Breast epithelium (tissue), 4 donors: ENCODE measurements at places on chromosomes 16 and 17.

DNA sequence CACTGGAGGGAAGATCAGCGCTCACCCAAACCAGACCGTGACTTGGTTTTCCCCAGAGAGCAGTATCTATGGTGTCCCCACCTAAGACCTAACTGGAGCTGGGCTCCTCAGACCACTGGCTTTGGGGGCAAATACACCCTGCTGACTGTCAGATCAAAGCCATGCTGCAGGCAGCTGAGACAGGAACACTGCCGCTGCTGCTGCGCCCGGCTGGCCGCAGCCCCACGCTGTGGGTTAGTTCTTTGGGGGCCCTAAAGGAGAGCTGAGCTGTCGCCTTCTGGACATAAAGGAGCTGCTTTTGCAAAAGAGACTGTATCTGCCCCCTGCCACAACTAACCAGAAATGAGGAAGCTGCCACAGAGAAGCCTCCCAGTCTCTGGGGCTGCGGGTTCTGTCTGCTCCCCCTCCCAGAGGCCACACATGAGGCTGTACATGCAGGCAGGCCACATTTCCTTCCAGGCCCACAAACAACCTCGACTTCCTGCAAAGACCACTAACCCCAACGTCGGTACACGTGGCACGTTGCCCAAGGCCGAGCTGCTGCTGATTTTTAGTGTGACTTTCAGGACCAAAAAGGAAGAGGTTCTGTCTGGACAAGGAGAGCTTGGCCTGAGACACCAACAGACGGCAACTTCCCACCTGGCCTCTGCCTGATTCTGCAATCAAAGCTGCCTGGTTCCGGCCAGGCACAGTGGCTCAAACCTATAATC, 18.2 kb upstream of the ABR start:
- no peaks in the 10 kb centered on the region for H3K27me3 ChIP-seq
- H3K4me3 ChIP-seq = no peak overlapping the region
- H3K27ac ChIP-seq = peak overlapping the region; percentile 88
- H3K4me1 ChIP-seq = no peaks in the 10 kb centered on the region

- H3K4me3 ChIP-seq = no peak overlapping the region
- no peaks in the 10 kb centered on the region for H3K27me3 ChIP-seq
- peaks cover 8% of the 10 kb centered on the region for H3K36me3 ChIP-seq
- H3K27ac ChIP-seq = peak overlapping the region; percentile 74
- DNase-seq = no peak
- peaks cover 8% of the 10 kb centered on the region for H3K4me1 ChIP-seq
These were observed 10.3 kb downstream of the PHB1 start for GRCh38 chr17:49404361-49404760.

- no peak for DNase-seq
- peak overlapping the region; percentile 68 for H3K4me3 ChIP-seq
- peak overlapping the region; percentile 13 for H3K27ac ChIP-seq
- H3K4me1 ChIP-seq = no peaks in the 10 kb centered on the region
- no peaks in the 10 kb centered on the region for H3K36me3 ChIP-seq
These were observed 29.3 kb downstream of the ACTG1 start for GRCh38 chr17:81483085-81483861.

DNA sequence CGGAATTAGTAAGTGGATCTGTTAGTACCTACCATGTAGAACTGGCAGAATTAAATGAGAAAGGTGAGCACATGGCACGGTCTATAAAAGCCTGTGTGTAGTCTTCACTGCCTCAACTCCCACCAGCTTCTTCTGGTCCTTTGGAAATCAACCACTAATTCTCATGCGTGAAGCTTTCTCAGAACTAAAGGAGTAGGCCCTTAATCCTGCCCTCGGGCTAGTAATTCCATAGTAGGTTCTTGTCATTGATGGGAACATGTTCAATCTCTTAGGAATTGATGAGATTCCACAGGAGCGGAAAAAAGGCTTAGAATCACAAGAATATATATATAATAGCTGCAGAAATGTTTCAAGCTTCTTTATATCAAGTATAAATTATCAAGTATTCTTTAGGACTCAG, 21.7 kb downstream of the CDR2 start:
- no peaks in the 10 kb centered on the region for H3K27me3 ChIP-seq
- H3K4me3 ChIP-seq = no peak overlapping the region
- DNase-seq = no peak
- H3K27ac ChIP-seq = no peak overlapping the region
- no peaks in the 10 kb centered on the region for H3K4me1 ChIP-seq

DNA sequence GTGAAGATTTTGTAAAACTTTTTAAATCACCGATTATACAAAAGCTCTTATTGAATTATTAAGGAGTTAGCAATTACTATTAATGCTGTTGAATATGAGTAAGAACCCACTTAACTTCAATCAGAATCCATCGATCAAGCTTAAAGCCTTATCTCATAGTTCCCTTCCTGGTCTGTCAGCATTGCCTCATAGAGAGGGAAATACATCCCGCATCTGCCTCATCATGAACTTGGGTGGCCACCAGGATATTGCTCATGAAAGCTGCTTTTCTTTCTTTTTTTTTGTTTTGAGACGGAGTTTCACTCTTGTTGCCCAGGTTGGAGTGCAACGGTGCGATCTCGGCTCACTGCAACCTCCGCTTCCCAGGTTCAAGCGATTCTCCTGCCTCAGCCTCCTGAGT, 66.7 kb downstream of the PIGL start:
- no peak overlapping the region for H3K27ac ChIP-seq
- H3K27me3 ChIP-seq = no peaks in the 10 kb centered on the region
- H3K4me1 ChIP-seq = no peaks in the 10 kb centered on the region
- H3K4me3 ChIP-seq = no peak overlapping the region
- no peak for DNase-seq

- H3K27me3 ChIP-seq = peaks cover 58% of the 10 kb centered on the region
- no peaks in the 10 kb centered on the region for H3K36me3 ChIP-seq
- H3K4me3 ChIP-seq = no peak overlapping the region
- H3K4me1 ChIP-seq = no peaks in the 10 kb centered on the region
- H3K27ac ChIP-seq = no peak overlapping the region
These were observed 170.0 kb downstream of the ENGASE start for GRCh38 chr17:79244665-79245064.

- H3K4me3 ChIP-seq = no peak overlapping the region
- H3K27me3 ChIP-seq = no peaks in the 10 kb centered on the region
- DNase-seq = no peak
- no peaks in the 10 kb centered on the region for H3K4me1 ChIP-seq
These were observed 40.0 kb downstream of the IL21R start for GRCh38 chr16:27441998-27442397.

- peak overlapping the region; percentile 81 for H3K4me3 ChIP-seq
- H3K36me3 ChIP-seq = no peaks in the 10 kb centered on the region
These were observed 577 bp upstream of the HS3ST2 start for GRCh38 chr16:22813223-22813947.

GRCh38 chr17:17361543-17361866, 58.3 kb downstream of the NT5M start:
- H3K27ac ChIP-seq = peak overlapping the region; percentile 64
- H3K4me1 ChIP-seq = no peaks in the 10 kb centered on the region
- H3K36me3 ChIP-seq = no peaks in the 10 kb centered on the region
- no peak overlapping the region for H3K4me3 ChIP-seq
- no peaks in the 10 kb centered on the region for H3K27me3 ChIP-seq

DNA sequence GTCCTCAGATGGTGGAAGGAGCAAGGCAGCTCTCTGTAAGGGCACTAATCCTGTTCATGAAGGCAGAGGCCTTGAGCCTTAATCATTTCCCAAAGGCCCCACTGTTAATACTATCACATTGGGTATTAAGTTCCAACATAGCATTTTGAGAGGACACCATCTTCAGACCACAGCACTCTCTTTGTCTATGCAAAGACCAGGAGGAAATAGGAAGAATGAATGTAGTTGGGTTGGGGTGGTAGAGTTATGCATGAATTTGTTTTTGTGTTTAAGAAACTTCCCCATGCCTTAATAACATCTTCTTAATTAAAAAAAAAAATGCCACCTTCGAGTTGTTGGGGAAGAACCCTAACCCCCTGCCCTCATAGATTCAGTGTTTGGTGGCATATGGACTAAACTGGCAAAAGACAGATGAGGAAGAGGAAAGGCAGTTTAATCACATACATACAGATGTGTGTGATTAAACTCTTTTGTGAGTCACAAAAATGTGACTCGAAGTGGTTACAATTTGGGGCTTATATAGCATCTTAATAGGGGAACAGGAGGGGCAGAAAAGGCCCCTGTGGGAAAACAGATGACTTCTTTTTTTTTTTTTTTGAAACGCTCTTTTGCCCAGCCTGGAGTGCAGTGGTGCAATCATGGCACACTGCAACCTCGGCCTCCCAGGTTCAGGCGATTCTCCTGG, 35.0 kb upstream of the SLC5A10 start:
- H3K27me3 ChIP-seq = no peaks in the 10 kb centered on the region
- no peak overlapping the region for H3K27ac ChIP-seq
- no peaks in the 10 kb centered on the region for H3K36me3 ChIP-seq
- no peak for DNase-seq
- H3K4me3 ChIP-seq = no peak overlapping the region
- H3K4me1 ChIP-seq = no peaks in the 10 kb centered on the region

- no peak for DNase-seq
- H3K4me3 ChIP-seq = no peak overlapping the region
- H3K27ac ChIP-seq = no peak overlapping the region
- H3K4me1 ChIP-seq = peaks cover 8% of the 10 kb centered on the region
These were observed 42.1 kb downstream of the SRCIN1 start for GRCh38 chr17:38563362-38564253.

DNA sequence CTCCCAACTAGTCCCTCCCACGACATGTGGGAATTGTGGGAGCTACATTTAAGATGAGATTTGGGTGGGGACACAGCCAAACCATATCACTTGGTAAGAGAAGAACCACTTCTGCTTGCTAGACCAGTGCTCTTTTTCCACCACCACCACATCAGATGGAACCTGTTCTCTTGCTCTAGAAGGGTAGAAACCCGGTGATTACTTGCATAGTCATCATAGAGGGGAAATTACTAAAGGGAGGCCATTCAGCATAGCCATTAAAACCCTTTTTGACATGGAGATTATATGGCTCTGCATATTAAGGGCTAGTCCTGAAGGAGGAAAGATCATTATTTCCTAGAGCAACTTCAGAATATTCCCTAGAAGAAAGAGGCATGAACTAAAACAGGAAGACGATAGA, 1188.0 kb downstream of the CDH11 start:
- H3K36me3 ChIP-seq = no peaks in the 10 kb centered on the region
- H3K27ac ChIP-seq = no peak overlapping the region
- DNase-seq = no peak
